ENCODE measurements at places on chromosomes 12 and 14.

GRCh38 chr12:121036810-121037326 lies 2.2 kb downstream of the OASL start:
- peak; percentile 87 for DNase-seq

DNA sequence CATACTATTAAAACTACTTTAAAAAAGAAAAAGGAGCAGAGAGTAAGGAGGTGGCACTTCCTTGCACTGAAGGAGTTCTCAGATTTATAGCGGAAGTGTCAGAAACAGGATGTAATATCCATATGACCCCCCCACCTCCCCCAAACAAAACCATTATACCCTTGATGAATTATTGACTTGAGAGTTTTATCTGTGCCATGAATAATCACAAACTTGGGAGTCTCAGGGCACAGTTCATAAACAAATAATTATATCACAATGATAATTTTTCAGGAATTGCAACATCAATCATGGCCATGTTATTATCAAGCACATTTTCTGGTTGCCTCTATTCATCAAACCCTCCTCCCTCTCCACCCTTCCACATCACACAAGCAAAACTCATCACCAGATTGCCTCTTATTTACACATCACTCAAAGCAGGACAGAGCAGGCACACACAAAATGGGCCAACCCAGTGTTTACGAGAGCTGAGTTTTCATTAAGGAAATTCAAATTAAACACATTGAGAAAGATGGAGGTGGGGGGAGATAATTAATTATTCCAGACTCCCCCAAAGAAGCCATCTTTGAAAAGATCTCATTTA lies 141.4 kb downstream of the EGLN3 start:
- no peak for DNase-seq

- DNase-seq, result peak; percentile 88
Observed at GRCh38 chr12:76024942-76025600, 6.5 kb downstream of the PHLDA1 start.

- peak; percentile 23 for DNase-seq
Observed at GRCh38 chr12:188910-189621, 24.9 kb downstream of the SLC6A12 start.

DNA sequence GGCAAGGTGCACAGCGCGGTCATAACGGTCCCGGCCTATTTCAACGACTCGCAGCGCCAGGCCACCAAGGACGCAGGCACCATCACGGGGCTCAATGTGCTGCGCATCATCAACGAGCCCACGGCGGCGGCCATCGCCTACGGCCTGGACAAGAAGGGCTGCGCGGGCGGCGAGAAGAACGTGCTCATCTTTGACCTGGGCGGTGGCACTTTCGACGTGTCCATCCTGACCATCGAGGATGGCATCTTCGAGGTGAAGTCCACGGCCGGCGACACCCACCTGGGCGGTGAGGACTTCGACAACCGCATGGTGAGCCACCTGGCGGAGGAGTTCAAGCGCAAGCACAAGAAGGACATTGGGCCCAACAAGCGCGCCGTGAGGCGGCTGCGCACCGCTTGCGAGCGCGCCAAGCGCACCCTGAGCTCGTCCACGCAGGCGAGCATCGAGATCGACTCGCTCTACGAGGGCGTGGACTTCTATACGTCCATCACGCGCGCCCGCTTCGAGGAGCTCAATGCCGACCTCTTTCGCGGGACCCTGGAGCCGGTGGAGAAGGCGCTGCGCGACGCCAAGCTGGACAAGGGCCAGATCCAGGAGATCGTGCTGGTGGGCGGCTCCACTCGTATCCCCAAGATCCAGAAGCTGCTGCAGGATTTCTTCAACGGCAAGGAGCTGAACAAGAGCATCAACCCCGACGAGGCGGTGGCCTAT lies 875 bp downstream of the HSPA2 start:
- no peak for DNase-seq

DNA sequence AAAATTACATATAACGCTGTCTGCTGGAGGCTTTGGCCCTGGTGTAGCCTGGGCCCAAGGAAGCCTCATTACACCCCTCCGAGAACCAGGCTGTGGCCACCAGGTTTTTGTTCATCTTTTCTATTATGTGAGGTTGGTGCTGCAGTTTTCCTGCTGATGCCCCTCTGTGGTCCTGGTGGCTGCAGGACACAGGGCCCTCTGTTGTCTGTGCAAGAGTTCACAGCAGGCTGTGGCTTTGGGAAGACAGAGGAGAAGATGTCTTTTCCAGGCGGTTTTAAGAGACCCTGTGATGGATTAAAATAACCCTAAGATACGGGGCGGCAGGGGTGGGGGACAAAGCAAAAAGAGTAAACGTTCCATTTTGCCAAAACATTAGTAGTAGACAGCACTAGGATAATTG lies 121.5 kb downstream of the ADGRD1 start:
- no peak for DNase-seq

- no peak for DNase-seq
Observed at GRCh38 chr14:67820428-67820971, 921 bp downstream of the RAD51B start.

DNA sequence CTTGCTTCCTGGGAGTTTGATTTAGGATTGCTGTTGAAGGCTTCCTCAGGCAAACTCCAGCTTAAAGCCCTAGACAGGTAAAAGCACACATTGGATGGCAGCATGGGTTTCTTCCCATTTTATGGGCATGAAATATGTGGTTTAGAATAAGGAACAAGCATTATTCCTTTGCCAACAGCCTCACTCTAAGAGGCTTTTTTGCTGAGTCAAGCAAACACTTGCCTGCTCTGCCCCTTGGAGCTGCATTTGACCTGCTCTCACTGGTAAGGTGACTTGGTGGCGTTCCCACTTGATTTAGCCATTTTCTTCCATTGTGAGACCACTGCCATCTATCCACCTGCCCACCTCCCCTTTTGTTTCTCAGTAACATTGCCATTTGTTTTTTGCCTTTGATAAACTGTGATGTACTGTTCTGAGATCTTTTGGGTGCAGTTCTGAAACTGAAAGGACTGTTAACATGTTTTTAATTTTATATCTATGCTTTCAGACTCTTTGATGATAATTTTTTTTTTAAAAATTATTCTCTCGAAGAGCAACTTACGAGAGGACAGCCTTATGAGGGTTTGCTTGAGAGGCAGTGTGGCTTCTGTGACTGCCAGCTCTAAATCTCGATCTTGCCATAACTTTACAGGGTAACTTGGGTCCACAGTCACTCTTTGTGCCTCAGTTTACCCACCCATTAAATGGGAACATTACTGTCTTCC lies 92.6 kb downstream of the GALNT8 start:
- no peak for DNase-seq

DNA sequence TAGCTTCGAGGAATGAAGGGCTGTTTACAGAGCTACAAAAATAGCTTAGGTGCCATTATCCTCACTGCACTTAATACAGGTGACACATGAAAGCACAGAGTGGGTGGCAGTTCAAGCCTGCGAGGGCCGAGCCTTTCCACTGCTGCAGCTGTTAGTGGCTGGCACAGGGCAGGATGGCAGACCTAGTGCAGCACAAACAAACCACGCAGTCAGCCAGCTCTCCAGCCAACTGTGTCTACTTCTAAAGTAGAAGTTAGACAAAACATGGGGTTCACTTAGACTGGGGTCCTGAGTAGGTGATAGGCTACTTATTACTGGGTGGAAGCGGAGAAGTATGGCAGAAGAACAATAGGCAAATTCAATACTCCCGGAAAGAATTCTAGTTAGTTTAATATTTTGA lies 95.4 kb downstream of the DUSP16 start:
- no peak for DNase-seq

- no peak for DNase-seq
Observed at GRCh38 chr12:57031138-57031725, 14.9 kb upstream of the TAC3 start.

GRCh38 chr12:24127919-24128721 lies 178.7 kb upstream of the SOX5 start:
- DNase-seq, result no peak

- no peak for DNase-seq
Observed at GRCh38 chr12:111927346-111927745, 85.3 kb downstream of the MAPKAPK5 start.

DNA sequence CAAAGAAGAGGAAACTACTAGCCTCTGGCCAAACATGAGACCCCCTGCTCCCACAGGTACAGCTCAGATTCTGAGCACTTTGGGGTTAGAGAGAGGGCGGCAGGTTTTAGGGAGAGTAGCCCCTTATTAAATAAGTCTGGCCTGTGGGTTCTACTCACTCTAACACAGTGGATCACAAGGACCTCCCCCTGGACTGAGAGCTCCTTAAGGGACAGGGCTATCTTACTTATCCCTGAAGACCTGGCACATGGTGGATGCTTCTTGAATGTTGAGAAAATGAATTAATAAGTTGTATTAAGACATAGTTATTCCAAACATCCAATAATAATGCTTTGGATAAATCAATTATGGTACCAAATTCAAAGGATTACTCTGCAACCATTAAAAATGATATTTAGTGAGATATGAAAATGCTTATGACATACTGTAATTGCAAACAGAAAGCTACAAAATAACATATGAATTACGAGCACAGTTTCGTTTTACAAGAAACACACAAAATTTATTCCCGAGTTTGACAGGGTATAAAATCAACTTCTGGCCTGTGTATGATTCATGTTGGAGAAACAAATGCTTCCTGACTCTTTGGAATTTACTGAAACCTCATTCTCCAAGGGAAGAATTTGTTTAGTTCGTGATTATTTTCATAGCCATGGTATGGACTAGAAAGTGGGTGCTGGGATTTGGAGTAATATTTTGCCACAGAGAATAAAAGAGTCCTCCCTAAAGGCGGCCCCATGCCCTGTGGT lies 59.3 kb upstream of the BDKRB2 start:
- peak; percentile 87 for DNase-seq

GRCh38 chr12:40375076-40375475 lies 150.3 kb downstream of the LRRK2 start:
- DNase-seq, result no peak

GRCh38 chr12:94855853-94856252 lies 147.6 kb downstream of the NDUFA12 start:
- DNase-seq, result no peak

DNA sequence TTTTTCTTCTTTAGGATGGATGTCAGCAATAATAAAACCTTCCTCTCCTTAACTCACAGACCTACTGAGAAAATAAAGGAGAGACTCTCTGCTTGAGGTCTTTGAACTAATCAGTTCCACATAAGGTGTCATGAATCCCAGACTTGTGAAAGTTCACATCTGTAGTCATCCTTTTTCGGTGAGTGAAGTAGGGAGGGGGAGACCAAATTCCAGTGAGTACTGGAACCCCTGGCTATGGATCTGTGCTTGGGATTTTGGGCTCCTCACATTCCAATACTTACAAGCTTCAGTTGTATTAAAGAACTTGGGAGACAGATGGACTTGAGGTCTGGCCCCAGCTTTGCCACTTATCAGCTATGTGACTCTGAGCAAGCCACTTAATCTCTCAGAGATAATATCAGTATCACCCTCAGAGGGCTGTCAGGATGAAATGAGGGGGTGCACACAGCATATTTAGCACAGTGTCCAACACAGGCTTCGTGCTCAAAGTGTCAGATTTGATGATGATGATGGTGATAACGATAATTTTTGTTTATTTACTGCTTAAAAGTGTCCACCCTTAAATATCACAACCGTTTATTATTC lies 34.8 kb upstream of the APPL2 start:
- DNase-seq, result no peak

DNA sequence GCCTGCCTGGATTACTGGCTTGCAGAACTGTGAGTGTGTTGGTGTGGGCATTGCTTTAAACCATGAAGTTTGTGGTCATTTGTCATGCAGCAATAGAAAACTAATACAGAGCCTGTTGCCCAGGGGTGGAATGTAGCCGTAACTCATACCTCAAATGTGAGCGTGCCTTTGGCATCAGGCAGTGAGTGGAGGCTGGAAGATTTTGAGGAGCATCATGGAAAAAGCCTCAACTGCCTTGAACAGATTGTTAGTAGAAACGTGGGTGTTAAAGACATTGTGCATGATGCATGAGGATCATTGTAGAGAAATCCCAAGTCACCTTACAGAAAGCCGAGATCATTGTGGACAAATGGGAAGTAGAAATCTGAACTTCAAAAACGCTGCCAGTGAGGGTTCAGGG lies 580.5 kb downstream of the AACS start:
- DNase-seq, result no peak

DNA sequence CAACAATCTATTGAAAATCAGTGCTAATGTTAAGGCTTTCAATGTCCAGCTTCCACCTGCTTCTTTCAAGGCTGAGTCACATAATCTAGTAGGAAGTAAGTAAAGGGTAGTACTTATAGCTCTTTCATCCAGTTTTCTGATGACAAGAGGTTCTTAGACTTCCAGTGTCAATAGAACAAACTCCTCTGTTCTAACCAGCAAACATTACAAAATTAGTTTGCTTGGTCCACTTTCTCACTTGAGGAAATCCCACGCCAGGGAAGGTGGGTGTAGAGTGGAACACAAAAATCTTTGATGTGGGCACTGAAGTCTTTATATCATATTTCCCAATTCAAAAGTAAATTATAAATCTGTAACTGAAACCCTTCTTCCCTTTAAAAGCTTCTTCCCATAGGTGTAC lies 2.6 kb downstream of the NPC2 start:
- no peak for DNase-seq

DNA sequence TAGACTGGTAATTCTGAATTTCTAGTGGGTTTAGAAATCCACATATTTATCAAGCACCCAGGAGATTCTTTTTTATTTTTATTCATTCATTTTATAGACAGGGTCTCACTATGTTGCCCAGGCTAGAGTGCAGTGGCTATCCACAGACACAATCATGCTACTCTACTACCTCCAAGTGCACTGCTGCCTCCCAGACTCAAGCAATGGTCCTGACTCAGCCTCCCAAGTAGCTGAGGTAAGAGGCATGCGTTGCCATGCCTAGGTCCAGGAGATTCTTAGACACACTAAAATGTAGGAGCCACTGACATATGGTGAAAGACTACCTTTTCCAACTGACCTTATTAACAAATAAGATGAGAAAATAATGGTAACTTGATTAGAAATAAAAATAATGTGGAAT lies 38.9 kb downstream of the KIF21A start:
- no peak for DNase-seq

Measured in M059J (cell line).